ENCODE measurements at places on chromosomes 4 and X. TPM values are rescaled to one million over a fixed set of nuclear protein-coding genes. Genes with fewer than 3 reads are reported as not detected.

GRCh38 chr4:189204616-189205015 lies 736.1 kb upstream of the FRG1 start:
- no peaks in the 10 kb centered on the region for H3K36me3 ChIP-seq
- no peaks in the 10 kb centered on the region for H3K27me3 ChIP-seq
- no peak overlapping the region for H3K4me3 ChIP-seq
- H3K4me1 ChIP-seq = no peaks in the 10 kb centered on the region

DNA sequence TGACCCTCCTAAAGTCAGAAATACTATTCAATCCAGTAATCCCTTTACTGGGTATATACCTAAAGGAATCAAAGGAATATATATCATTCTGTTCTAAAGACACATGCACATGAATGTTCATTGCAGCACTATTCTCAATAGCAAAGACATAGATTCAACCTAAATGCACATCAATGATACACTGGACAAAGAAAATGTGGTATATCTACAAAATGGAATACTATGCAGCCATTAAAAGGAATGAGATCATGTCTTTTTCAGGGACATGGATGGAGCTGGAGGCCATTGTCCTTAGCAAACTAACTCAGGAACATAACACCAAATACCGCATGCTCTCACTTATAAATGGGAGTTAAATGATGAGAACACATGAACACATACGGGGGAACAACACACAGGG lies 306.0 kb upstream of the EPHA5 start:
- H3K4me1 ChIP-seq = no peaks in the 10 kb centered on the region
- H3K27ac ChIP-seq = no peak overlapping the region
- no peaks in the 10 kb centered on the region for H3K36me3 ChIP-seq
- H3K27me3 ChIP-seq = no peaks in the 10 kb centered on the region

DNA sequence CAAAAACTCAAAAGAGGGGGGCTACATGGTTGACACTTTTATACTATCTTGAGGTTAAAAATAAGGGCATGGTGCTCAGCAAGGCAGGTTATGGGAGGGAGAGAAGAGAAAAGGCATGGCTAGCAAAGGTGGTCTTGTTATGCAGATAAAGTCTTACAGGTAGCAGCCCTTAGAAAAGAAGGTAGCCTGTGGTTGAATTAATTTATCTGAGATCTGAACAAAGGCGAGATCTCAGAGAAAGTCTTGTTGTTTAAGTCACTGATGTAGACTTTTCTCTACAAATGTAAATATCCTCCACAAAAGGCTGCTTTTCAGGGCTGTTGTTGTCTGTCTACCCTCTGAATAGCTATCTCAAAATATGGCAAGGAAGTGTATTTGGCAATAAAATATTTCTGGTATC lies 1250.4 kb downstream of the PCDH18 start:
- H3K27me3 ChIP-seq = no peaks in the 10 kb centered on the region
- no peak overlapping the region for H3K27ac ChIP-seq
- H3K36me3 ChIP-seq = no peaks in the 10 kb centered on the region
- H3K4me1 ChIP-seq = no peaks in the 10 kb centered on the region
- DNase-seq = no peak
- H3K4me3 ChIP-seq = no peak overlapping the region

Gene CDKL2
- total RNA-seq = 0.83 TPM

- DNase-seq = no peak
- no peaks in the 10 kb centered on the region for H3K36me3 ChIP-seq
- H3K27ac ChIP-seq = no peak overlapping the region
- no peaks in the 10 kb centered on the region for H3K4me1 ChIP-seq
Observed at GRCh38 chr4:153523941-153524386, 57.8 kb downstream of the TMEM131L start.

Gene PHOX2B
- total RNA-seq = 4.6 TPM

- no peaks in the 10 kb centered on the region for H3K27me3 ChIP-seq
- H3K4me1 ChIP-seq = no peaks in the 10 kb centered on the region
- no peak overlapping the region for H3K4me3 ChIP-seq
- H3K36me3 ChIP-seq = no peaks in the 10 kb centered on the region
Observed at GRCh38 chr4:1501754-1502500, 95.7 kb upstream of the NKX1-1 start.

- no peak overlapping the region for H3K27ac ChIP-seq
- H3K4me1 ChIP-seq = no peaks in the 10 kb centered on the region
- H3K36me3 ChIP-seq = peaks cover 5% of the 10 kb centered on the region
- DNase-seq = no peak
- H3K27me3 ChIP-seq = no peaks in the 10 kb centered on the region
Observed at GRCh38 chrX:77572322-77572721, 125.1 kb downstream of the FGF16 start.

DNA sequence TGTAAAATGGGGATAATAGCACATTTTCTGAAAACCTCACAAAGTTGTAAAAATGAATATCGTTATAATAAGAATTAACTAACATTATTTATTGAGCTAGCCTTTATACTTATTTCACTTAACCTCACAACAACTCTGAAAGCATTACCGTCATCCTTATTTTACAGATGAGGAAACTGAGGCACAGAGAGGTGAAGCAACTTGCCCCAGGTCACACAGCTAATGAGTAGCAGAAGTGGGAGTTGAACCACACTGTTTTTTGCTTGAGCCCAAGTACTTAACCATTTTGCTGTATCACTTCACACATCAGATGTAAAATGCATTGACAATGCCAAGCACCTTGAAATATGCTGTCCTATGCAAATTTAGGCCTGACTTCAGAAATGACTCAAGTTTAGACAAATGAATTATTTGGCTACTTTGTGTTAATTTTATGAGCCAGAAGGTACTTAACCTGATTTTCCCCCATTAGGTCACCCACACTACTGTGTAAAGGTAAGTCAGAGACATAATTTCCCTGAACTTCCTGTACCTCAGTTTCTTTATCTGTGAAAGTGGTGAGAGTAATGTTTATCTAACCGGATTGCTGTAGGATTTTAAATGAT lies 23.1 kb downstream of the CD40LG start:
- DNase-seq = no peak
- no peak overlapping the region for H3K27ac ChIP-seq
- no peak overlapping the region for H3K4me3 ChIP-seq
- H3K27me3 ChIP-seq = no peaks in the 10 kb centered on the region
- no peaks in the 10 kb centered on the region for H3K4me1 ChIP-seq
- no peaks in the 10 kb centered on the region for H3K36me3 ChIP-seq

DNA sequence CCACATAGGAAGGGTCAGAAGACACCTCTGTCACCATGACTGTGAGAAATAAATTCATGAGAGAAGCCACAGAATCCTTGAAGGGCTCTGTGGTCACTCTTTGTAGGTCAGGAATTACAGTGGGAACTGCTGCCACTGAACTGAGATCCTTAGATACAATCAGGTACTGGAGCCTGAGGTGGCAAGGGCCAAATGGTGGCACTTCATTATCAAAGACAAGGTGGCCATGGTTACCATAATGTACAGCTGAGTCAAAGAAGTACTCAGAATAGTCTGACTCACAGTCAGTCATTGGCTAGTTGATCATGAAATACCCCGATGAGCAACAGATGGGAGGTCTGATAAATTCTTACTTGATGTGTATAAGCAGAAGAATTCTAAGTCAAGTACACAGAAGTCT lies 131.9 kb downstream of the RTL3 start:
- H3K27me3 ChIP-seq = peaks cover 3% of the 10 kb centered on the region
- DNase-seq = no peak
- no peak overlapping the region for H3K27ac ChIP-seq

DNA sequence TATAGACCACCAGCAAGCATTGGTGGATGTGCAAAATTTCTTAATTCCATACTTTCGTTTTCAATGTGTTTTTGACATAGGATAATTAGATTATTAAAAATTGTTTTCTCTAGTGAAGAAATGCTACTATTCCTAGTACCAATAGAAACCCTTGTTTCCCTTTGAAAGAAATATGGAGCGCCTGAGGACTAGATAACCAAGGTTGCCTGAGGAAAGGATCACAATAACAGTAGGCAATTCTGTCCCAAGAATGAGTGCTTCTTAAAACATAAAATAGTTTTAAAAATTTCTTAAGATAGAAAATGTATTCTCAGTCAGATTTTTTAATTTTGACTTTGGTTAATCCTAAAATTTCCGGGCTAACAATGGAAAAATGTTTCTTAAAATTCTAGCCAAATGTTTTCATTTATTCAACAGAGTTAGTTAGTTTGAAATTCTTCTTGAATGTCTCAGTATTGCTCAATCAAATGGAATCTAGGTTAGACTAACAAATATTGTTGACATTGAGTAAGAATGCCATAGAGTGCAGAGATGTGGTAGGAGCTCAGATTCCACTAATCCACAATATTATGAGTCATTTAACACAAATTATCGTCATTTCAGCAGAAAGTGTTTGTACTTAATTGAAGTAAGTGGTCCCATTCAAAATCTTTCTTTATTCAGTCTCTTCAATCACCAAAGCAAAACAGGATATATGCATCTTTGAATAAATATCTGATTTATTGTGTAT lies 666.0 kb downstream of the GRID2 start:
- H3K27ac ChIP-seq = no peak overlapping the region
- H3K36me3 ChIP-seq = no peaks in the 10 kb centered on the region
- no peak for DNase-seq
- no peak overlapping the region for H3K4me3 ChIP-seq

Gene MAGEE2
- total RNA-seq = not detected

GRCh38 chrX:23616361-23616760 lies 50.9 kb upstream of the PRDX4 start:
- no peak overlapping the region for H3K27ac ChIP-seq
- H3K27me3 ChIP-seq = peaks cover 23% of the 10 kb centered on the region
- no peaks in the 10 kb centered on the region for H3K36me3 ChIP-seq
- H3K4me3 ChIP-seq = no peak overlapping the region

DNA sequence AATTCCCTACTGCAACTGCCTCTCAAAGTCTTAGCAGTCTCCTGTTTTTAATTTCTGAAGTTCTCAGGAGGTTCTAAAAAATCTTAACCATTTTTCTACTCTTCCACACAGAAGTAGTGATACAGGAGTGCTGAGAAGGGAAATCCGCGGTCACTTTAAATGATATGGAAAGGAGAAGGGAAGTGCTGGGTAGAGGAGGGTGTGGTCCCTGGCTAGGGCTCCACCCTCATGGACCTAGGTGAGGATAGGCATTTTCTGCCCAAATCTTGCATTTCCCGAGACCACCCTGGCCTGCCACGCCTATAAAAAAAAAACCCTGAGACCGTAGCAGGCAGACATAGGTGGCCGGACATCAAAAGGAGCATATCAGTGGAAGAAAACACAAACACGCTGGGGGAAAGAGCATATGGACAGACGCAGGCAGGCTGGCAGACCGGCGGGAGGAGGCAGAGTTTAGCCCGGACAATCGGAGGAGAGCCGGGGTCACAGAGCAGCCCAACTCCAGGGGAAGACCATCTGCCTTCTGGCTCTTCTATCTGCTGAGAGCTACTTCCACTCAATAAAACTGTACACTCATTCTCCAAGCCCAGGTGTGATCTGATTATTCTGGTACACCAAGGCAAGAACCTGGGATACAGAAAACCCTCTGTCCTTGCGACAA lies 85.7 kb downstream of the POU3F4 start:
- H3K4me3 ChIP-seq = no peak overlapping the region
- no peaks in the 10 kb centered on the region for H3K4me1 ChIP-seq
- H3K36me3 ChIP-seq = no peaks in the 10 kb centered on the region
- H3K27ac ChIP-seq = no peak overlapping the region
- peaks cover 8% of the 10 kb centered on the region for H3K27me3 ChIP-seq

GRCh38 chr4:144294211-144294610 lies 153.7 kb upstream of the GYPA start:
- no peak overlapping the region for H3K27ac ChIP-seq
- no peaks in the 10 kb centered on the region for H3K36me3 ChIP-seq

DNA sequence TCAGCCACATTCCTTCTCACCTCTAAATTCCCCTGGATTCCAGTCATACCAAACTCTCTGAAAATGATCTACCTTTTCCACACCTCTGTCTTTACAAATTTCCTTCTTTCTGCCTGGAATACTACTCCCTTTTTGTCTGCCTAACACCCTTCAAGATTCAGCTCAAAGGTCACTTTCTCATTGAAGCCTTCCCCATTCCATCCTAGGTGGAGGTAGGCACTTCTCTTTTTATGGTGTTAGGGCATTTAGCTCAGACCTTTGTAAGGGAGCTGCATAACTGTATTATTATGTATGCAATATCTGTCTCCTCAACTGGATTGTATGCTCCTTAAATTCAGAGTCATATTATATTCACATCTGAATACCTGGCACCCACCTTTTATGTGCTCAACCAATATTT lies 137.7 kb downstream of the RCHY1 start:
- no peaks in the 10 kb centered on the region for H3K4me1 ChIP-seq
- no peak for DNase-seq
- no peaks in the 10 kb centered on the region for H3K27me3 ChIP-seq

Gene ENPEP
- 4.9 TPM for total RNA-seq

Gene SPOCK3
- 0.81 TPM for total RNA-seq

Gene ASB9
- total RNA-seq = 2.1 TPM

GRCh38 chr4:155419266-155419665 lies 42.5 kb upstream of the MAP9 start:
- H3K4me3 ChIP-seq = no peak overlapping the region
- no peak for DNase-seq
- no peak overlapping the region for H3K27ac ChIP-seq
- no peaks in the 10 kb centered on the region for H3K36me3 ChIP-seq
- no peaks in the 10 kb centered on the region for H3K4me1 ChIP-seq
- no peaks in the 10 kb centered on the region for H3K27me3 ChIP-seq

- H3K4me3 ChIP-seq = no peak overlapping the region
- H3K36me3 ChIP-seq = no peaks in the 10 kb centered on the region
- no peaks in the 10 kb centered on the region for H3K4me1 ChIP-seq
- DNase-seq = no peak
Observed at GRCh38 chr4:24496597-24496996, 87.8 kb downstream of the DHX15 start.

GRCh38 chr4:126544276-126544675 lies 1088.5 kb upstream of the INTU start:
- no peak overlapping the region for H3K4me3 ChIP-seq
- no peaks in the 10 kb centered on the region for H3K27me3 ChIP-seq
- DNase-seq = no peak
- no peaks in the 10 kb centered on the region for H3K36me3 ChIP-seq
- H3K27ac ChIP-seq = no peak overlapping the region
- H3K4me1 ChIP-seq = no peaks in the 10 kb centered on the region

Gene DAPP1
- 1.8 TPM for total RNA-seq

- DNase-seq = no peak
- no peak overlapping the region for H3K27ac ChIP-seq
- no peaks in the 10 kb centered on the region for H3K36me3 ChIP-seq
- no peaks in the 10 kb centered on the region for H3K27me3 ChIP-seq
Observed at GRCh38 chr4:84401701-84402306, 97.3 kb downstream of the NKX6-1 start.

DNA sequence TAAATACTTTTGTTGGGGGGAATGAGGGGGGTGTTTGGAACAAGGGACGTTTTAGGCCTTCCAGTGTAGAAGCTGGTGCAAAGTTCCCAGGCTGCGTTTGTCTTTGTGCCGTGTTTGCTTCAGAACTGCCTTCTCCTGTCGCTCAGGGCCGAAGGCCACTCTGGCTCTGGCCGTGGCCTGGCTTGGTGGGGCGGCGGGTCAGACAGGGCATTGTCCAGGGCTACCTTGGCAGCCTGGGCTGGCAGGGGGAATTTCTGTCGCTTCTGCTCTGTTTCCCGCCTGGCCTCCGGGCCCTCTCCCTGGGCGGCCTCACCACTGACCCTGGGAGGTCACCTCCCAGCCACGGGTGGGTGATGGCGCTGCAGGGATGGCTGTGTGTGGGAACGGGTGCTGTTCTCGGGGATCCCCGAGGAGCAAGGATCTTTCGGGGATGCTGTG lies 140.0 kb downstream of the COL4A6 start:
- H3K4me1 ChIP-seq = no peaks in the 10 kb centered on the region
- no peak for DNase-seq
- no peaks in the 10 kb centered on the region for H3K36me3 ChIP-seq
- H3K4me3 ChIP-seq = no peak overlapping the region
- peaks cover 16% of the 10 kb centered on the region for H3K27me3 ChIP-seq

Data from adrenal gland (tissue), 19 donors.